Stimulated activated CD8-positive, alpha-beta memory T cell treated with anti-CD3 and anti-CD28 coated beads, Interleukin-4, amount 100 ng/mL, for 1 hour (primary cell): ENCODE measurements at places on chromosomes 1 and 21.

- DNase-seq, result no peak
Observed at GRCh38 chr21:44354775-44355771, 1.7 kb downstream of the TRPM2 start.

- DNase-seq, result no peak
Observed at GRCh38 chr1:223674119-223674890, 8.8 kb upstream of the CAPN8 start.

DNA sequence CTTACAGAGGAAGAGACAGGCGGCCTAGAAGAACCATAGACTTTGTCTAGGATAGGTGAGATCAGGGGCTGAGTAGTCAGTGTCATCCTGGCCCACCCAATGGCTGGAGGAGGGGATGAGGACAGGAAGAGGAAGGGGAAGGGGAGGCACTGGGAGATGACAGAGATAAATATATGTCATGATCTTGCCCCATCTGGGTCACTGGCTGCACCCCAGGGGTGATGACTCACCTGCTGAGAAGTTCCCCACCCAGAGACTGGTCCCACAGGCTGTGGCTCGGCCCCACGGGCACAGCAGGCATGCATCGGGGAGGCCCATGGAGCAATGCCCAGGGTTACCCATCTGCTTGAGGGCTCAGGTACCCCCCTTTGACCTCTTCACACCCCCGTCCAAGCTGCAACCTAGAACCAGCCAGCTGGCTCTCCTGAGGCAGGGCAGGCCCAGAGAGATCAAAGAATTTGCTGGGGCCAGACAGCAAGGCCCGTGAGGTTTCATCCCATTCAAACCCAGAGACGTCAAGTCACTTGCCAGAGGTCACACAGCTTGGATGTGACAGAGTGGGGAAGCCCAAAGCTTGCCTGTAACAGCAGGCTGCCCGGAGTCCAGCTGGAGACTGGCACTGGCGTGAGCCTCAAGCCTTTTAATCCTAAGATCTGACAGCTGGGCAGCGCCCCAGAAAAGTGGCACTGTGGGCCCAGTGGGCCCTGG, 34.7 kb upstream of the CASZ1 start:
- DNase-seq, result no peak

- DNase-seq, result no peak
Observed at GRCh38 chr1:42952303-42953001, 6.2 kb downstream of the SLC2A1 start.

DNA sequence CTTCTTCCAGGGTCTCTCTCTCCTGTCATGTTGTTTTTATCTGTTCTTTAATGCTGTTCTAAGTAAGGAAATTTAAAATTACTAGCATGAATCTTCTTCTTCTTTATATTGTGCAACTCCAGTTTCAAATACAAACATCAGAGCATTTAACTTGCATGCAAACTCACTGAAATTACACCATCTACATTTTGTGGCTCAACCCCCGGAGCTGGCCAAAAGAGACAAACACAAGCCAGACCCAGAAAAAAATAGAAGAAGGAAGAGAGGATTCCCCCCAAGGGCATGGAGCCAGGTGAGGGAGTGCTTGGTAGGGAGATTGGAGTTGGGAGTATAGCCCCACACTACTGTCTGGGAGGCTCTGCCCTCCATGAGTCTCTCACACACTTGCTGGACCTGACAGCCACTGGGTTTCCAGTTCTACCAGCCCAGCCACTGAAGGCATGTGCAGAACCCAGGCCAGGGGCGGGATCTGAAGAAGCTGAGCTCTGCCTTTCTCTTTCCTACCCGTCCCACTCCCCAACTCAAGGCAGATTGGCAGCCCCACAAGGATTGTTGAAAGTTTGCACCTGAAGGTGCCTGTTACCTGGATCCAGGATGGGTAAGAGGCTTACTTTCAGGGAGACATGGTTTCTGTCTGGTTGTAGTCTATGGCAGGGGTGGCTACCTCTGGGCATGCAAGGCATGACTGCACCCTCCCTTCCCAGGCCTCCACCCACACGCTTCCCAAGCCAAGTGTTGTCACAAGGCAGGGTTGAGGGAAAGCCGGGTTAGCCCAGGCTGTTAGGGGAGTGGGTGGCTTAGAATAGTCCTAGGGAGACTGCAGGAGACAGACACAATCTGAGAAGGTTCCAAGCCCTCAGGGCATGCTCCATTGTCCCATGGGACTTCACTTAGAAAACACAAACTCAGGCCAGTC, 297.2 kb downstream of the TGFB2 start:
- no peak for DNase-seq

GRCh38 chr1:21537511-21537931, 28.3 kb downstream of the ALPL start:
- DNase-seq, result no peak
